ENCODE measurements at places on chromosomes 5 and 9. TPM values are rescaled to one million over a fixed set of nuclear protein-coding genes. Genes with fewer than 3 reads are reported as not detected.

- DNase-seq = no peak
Observed at GRCh38 chr5:181039931-181040630, at the start of gene BTNL9. BTNL9 (plus strand) TSS chr5:181040266; CDS start chr5:181045490, 5,224 bp downstream.

- no peak for DNase-seq
Observed at GRCh38 chr5:83586874-83587776, 115.6 kb downstream of the VCAN start.

DNA sequence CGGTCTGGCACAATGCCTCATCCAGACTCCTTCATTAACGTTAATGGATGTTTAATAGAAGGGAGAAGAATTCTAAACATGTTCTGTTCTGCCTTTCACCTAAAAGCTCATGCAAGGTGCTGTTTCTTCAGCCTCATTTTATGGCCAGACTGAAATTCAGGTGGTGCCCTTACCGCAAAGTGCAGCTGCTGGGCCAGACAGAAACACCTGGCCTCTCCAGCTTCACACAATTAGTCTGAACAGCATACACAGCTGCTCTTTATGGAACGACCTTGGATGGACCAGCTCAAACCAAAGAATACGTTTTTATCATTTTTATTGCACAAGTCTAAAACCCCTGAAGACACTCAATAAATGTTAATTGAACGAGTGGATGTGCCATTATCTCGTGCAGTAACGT is 4.6 kb downstream of the SNCAIP start:
- DNase-seq = no peak

DNA sequence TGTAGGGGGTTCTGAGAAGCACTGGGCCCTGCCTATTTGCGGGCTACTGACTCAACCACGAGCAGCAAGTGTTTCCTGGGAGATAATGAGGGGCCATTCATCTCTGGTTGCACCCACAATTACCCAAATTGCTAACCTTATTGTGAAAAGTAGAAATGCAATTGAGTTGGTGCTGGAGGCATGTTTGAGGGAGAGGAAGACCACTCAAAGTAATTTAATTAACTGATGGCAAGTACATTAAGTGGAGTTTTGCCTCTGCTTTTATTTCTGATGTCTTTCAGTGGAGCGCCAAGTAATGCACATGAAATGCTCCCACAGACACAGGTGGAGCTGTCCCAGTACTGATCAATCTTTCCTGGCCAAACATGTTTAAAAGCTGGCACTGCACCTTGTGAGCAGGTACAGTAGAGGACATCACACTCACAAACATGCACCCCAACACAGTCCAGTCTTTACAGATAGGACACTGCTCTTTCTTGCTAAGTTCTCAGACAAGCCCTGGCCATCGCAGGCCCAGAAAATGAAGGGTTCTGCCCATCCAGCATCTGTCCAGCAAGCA is 195.4 kb downstream of the HSPA4 start:
- no peak for DNase-seq

GRCh38 chr9:132602207-132602606 is 19.8 kb downstream of the BARHL1 start:
- no peak for DNase-seq

GRCh38 chr9:32253731-32254130 is 130.7 kb upstream of the ACO1 start:
- DNase-seq = no peak

DNA sequence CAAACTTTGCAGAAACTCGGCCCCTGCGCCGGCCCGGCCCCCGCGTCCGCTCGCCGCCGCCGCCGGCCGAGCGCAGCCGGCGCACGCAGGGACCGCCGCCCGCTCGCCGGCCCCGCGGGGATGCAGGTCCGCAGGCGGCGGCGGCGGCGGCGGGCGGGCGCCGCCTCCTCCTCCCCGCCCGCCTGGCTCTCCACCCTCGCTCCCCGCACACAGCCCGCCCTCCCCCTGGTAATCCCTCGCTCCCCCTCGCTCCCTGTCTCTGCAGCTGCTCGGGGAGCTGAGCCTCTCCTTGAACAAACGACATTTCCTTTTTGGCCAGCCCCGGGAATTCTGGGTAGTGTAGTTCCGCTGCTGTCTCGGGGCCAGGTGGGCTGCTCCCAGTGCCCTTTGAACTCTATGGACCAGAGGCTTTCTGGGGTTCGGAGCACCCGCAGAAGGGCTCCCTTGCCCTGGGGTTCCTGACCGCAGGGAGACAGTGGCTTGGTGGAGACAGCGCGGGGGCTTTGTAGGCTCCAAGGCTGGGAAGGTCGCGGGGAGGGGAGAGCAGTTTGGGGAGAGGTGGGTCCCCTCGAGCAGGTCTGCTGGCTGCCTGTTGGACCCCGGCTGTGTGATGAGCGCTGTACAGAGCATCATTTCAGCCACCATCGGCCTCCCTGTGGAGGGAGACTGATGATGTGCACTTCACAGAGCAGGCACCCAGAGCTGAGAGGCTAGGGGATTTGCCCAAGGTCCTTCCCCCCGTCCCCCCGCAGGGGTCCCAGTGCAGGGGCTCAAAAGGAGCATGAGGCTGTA is 1.8 kb upstream of the FAM78A start:
- peak; percentile 57 for DNase-seq

Gene FAM200C
- 2.5 TPM for total RNA-seq

Gene IL5
- total RNA-seq = not detected

Gene UNC13B
- 21.4 TPM for total RNA-seq

Gene BRD3
- total RNA-seq = 21.4 TPM
